Sigmoid colon (tissue), 7 donors: ENCODE measurements at places on chromosomes 11 and 22. TPM values are rescaled to one million over a fixed set of nuclear protein-coding genes. Genes with fewer than 3 reads are reported as not detected.
A peak's percentile ranks its signal among the peaks of the same experiment; 100 is the strongest.

MS4A6A gene
- total RNA-seq, result 64.3 TPM

CHRM1 gene
- 0.41 TPM for total RNA-seq

DNA sequence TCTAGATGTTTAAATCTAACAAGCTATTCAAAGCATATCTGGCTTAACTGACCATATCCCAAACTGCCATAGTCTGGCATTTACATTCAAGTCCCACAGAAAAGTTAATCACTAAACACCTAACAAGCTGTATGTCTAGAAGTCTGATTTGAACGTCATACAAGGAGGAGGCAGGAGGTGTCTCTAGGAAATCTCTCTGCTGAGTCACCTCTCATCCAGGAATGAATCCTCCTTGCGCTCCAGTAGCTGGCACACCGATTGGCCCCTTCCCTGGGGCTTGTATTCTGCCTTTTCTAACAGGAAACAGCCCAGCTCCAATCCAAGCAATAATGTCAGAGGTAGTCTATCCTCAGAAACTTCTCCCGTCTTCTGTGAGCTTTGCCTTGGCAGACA lies 31.8 kb downstream of the FEZ1 start:
- DNase-seq, result no peak

GAB4 gene
- total RNA-seq, result not detected

- DNase-seq, result peak; percentile 97
Measured at GRCh38 chr11:126415128-126415527, 59.6 kb downstream of the ST3GAL4 start.

GRCh38 chr11:75428281-75428724 lies 4.7 kb downstream of the KLHL35 start:
- DNase-seq, result peak; percentile 92

- DNase-seq, result peak; percentile 93
Measured at GRCh38 chr11:114183044-114183511, 113.1 kb upstream of the NNMT start.

GRCh38 chr11:107713009-107713408 lies 1.2 kb upstream of the SLN start:
- DNase-seq, result no peak

DNA sequence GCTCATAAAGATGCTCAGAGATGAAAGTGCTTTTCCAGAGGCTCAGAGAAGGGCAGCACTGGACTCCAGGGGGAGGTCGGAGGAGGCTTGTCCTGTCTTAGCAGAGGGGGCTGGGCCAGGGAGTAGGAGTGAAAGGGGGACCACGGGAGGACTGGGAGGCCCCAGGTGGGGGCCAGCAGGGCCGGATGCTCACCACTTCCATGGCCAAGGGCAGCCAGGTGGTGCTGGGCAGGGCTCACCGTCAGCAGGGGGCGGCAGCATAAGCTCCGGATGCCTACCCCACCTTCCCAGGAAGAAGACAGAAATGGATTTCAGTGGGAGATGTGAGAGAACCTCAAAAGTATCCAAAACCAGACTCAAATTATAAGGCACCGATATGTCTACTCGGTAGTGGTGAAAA lies 11.0 kb downstream of the RAB36 start:
- DNase-seq, result no peak

- DNase-seq, result no peak
Measured at GRCh38 chr11:28820296-28820989, 712.3 kb downstream of the METTL15 start.

DNA sequence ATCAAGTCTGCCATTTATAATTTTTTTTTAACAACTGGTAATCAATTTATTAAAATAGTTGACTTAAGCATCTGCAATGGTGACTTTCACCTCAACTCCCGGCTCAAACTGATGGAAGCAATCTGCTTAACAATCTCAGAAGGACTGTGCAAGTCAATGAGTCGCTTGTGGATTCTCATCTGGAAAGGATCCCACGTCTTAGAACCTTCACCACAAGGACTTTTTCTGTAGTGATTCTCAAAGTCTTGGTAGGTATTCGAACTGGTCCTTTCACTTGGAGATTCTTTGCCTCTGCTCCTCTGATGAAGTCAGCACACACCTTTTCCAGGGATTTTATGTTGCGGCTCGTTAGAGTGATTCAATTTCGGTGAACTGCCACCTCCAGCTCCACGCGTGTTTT lies 7.3 kb downstream of the RSF1 start:
- no peak for DNase-seq

DNA sequence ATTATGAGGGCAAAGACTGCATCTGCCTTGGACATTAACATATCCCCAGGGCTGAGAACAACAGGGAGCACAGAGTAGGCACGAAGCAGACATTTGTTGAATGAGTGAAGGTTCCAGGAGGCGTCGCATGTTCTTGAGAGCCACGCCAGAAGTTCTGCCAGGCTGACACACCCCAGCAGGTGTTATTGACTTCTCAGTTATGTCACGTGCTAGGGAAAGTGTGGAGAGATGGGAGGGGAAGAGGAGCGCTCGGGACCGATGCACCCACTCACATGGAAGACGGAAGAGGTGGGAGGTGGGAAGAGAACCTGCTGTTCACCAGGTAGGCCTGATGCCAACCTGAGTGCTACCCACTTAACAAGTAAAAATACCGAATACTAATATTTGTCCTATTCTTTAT lies 232.8 kb downstream of the LARGE1 start:
- no peak for DNase-seq

DNA sequence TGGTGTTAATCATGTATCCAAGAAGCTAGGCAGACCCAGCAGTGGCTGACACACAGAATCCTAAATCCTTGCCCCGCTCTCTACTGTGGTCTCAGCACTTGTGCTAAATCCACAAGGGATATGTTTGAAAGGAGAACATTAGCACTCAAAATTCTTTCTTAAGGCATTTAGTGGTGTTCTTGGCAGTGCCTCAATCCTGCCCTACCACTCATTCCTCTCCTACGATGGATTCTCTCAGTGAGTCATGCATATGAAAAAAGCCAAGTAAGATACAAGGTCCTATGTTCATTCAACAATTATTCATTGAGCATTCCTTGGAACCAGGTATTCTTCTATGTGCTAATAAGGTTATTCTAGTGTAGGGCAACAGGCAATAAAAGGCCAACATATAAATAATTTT lies 31.2 kb downstream of the RRP8 start:
- DNase-seq, result no peak

OR52R1 gene
- total RNA-seq, result not detected

GSTP1 gene
- 584 TPM for total RNA-seq

GRCh38 chr11:134751031-134751585 lies 339.1 kb upstream of the B3GAT1 start:
- DNase-seq, result no peak

DNA sequence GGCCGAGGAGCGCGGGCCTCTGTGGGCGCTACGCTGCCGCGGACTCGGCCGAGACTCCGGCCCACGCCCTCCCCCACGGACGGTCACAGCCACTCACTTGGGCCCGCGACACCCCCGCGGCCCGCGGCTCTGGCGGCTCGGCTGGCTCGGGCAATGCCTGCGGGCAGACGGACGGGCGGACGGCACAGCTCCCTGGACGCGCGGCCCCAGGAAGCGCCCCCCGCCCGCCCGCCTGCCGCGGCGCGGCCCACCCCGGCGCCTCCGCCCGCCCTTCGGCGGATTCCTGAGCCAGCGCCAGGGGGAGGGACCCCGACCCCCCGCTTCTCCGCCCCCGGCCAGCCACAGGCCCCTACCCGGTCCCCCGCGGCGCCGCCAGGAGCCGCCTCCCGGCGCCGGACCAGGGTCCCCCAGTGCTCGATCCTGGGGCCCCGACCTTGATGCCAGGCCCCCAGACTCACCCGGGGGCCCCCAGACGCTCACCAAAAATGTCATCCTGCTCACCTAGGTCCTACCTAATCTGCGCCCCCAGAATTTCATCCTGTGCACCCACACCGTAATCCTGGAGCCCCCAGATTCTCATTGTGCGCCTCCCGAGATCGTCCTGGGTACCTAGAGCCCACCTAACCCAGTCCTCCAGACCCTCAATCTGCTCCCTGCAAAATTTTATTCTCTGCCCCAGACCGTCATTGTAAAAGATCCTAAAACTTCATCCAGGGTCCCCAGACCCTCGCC lies at the start of gene EFEMP2:
EFEMP2 (minus strand) TSS at position 215 of the 732 bp plus-strand sequence. CDS start 446 bp downstream, outside the sequence.
- DNase-seq, result peak; percentile 83

OR5AP2 gene
- total RNA-seq, result not detected

CHKB gene
- total RNA-seq, result 55.1 TPM

- no peak for DNase-seq
Measured at GRCh38 chr22:25067851-25068421, 115.4 kb downstream of the KIAA1671 start.

NELL1 gene
- 1.1 TPM for total RNA-seq

DNA sequence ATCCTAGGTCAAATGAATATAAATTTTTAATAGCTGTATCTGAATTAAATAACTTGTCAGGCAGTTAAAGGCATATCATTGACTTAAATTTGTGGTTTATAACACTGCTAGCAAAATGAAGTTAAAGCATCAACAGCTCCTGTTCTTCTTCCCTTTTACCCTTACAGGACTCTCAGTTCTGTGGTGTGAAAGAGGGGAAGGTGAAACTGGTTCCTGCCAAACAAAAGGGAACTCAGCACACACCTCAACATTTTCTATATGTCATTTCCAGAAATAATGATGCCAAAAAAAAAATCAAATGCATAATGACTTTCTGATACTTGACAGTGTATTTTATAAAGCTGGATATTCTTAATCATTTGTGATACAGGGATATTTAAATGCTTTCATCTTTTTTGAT lies 21.2 kb downstream of the ARL14EP start:
- no peak for DNase-seq

DNA sequence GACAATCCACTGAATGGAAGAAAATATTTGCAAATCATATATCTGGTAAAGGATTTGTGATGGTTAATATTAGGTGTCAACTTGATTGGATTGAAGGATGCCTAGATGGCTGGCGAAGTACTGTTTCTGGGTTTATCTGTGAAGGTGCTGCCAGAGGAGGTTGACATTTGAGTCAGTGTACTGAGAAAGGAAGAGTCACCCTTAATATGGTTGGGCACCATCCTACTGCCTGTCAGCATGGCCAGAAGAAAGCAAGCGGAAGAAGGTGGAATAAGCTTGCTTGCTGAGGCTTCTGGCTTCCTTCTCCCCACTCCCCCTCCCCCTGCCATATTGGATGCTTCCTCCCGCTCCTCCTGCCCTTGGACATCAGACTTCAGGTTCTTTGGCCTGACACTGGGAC lies 101.9 kb downstream of the GAB2 start:
- no peak for DNase-seq

- DNase-seq, result no peak
Measured at GRCh38 chr22:30427871-30428270, 2.3 kb downstream of the MTFP1 start.

DNA sequence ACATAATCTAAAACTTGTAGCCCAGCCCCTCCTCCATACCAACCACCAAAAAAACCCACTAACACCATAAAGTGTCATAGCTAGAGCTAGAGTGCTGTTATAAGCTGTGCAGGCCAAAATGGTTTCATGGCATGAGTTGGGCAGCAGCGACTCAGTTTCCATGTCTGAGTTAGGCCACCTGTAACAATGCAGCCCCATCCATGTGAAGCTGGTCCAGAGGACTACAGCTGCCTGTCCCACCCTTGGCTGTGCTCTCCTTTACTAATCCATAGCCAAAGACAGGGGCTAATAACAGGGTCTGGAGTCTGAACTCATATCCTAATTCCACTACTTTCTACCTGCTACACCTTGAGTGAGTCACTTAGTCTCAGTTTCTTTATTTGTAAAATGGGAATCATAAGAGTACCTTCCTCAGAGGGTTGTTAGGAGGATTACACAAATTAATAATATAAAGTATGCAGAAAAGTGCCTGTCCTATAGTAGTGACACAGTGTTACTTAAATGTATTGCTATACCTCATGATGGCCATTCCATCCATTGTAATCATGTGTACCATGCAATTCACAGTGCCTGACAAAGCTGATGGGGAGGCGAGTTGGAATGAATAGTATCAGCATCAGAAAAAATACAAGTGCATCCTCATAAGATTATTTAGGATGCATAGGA lies 20.6 kb downstream of the KCNQ1OT1 start:
- DNase-seq, result no peak

DNA sequence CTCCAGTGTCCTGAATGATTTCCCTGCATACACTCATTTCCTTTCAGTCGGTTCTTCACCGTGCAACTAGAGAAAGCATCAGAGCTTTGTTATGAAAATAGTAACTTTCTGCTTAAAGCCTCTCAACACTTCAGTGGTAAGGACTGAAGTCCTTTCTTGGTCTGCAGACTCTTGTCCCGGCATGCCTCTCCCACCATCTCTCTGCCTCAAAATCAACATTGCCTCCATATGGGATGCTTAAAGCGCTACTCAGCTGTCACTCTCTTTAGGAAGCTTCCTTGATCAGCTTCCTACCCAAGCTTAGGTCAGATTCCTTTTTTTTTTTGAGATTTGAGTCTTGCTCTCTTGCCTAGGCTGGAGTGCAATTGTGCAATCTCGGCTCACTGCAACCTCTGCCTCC lies 36.7 kb downstream of the APLP2 start:
- no peak for DNase-seq

GRCh38 chr11:31582697-31583096 lies 73.1 kb downstream of the ELP4 start:
- DNase-seq, result no peak

DEUP1 gene
- total RNA-seq, result not detected

- peak; percentile 90 for DNase-seq
Measured at GRCh38 chr11:57568330-57568766, 876 bp upstream of the UBE2L6 start.

SMTNL1 gene
- not detected for total RNA-seq

- no peak for DNase-seq
Measured at GRCh38 chr11:79922641-79923040, 481.8 kb upstream of the TENM4 start.

BEST1 gene
- 5.3 TPM for total RNA-seq

STK33 gene
- total RNA-seq, result 21.0 TPM

MTMR3 gene
- total RNA-seq, result 41.5 TPM

- no peak for DNase-seq
Measured at GRCh38 chr11:13042873-13043342, 33.8 kb downstream of the RASSF10 start.

OR52E8 gene
- total RNA-seq, result not detected

DNA sequence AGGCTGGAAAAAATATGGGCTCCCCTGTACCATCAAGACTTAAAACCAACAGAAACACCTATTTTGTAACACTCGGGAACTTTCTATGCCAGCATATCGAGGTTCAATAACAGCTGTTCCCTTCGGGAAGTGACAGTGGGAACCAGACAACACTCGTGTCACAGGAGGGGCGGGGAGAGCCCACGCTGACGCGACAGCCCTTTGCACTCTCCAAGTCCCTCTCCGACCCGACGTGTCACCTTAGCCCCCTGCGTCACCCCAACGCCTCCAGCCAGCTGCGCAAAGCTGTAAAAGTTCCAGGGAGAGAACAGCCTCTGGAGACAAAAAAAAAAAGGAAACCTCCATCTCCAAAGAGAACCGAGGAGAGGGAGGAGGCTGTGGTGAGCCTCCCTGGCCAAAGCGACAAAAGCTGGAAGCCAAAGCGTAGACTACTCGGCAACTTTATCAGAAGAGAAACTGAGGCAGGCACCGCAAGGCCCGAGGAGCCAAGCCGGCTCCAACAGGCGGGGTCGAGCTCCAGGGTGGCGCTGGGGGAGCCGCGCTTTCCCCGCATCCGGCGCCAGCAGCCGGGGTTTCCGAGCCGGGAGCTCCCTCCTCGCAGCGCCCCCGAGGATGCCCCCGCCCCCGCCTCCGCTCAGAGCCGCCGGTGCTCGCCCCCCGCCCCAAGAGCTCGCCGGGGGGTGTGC lies 751 bp downstream of the ARFGAP3 start:
- peak; percentile 82 for DNase-seq

OR8D4 gene
- total RNA-seq, result not detected
